Naive B cell (primary cell): ENCODE measurements at places on chromosomes 16 and 17. TPM values are rescaled to one million over a fixed set of nuclear protein-coding genes. Genes with fewer than 3 reads are reported as not detected.

Gene TRPV3
- not detected for polyA plus RNA-seq

Gene IGFALS
- polyA plus RNA-seq: not detected

Gene SBK1
- polyA plus RNA-seq: 0.76 TPM

Gene SLC4A1
- not detected for polyA plus RNA-seq

Gene CCL8
- polyA plus RNA-seq: not detected

Gene GPR142
- polyA plus RNA-seq: not detected

Gene KIF2B
- not detected for polyA plus RNA-seq

Gene CES4A
- 5.8 TPM for polyA plus RNA-seq

Gene PTX4
- not detected for polyA plus RNA-seq

Gene MMP28
- polyA plus RNA-seq: not detected

Gene UQCRC2
- 292 TPM for polyA plus RNA-seq

Gene NLRC3
- polyA plus RNA-seq: 20.8 TPM

Gene TEFM
- polyA plus RNA-seq: 25.3 TPM

Gene ODAD4
- not detected for polyA plus RNA-seq

Gene CLEC10A
- not detected for polyA plus RNA-seq

Gene UTS2R
- polyA plus RNA-seq: not detected

Gene ADAM11
- not detected for polyA plus RNA-seq

Gene CIITA
- polyA plus RNA-seq: 259 TPM

Gene NPIPB13
- polyA plus RNA-seq: 1.9 TPM

Gene PARD6A
- 18.3 TPM for polyA plus RNA-seq

Gene ABCA10
- not detected for polyA plus RNA-seq

Gene NACA2
- polyA plus RNA-seq: not detected
